ENCODE measurements at places on chromosomes 5 and 9.

DNA sequence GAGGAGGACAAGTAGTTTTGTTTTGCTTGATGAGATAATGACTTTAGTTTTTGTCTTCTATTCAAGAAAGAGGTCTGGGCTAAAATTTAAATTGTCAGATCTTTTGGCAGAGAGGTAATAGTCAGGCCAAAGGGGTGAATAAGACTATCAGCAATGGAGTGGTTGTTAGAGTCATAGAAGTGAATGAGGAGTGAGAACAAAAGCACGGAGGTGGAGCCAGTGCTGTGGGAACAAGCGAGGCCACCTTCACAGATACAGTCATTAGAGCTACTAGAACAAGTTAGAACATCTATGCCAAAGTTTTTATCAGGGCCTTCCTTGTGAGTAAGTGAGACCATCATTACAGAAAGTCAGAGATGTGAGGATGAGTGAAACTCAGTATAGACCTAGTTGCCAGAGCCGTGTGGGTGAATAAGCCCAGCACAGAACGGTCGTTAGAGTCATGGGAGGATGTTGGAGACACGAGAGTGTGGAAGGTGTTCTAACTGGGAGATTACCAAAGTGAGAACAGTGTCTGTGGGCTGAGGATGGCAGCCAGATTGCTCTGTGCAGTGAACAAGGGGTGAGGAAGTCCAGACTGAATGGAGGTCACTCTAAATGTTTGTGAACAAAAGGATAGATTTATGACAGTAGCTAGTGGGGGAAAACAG lies 135.1 kb downstream of the RPS23 start:
- no peak for DNase-seq

- no peak for DNase-seq
These were observed 31.4 kb upstream of the ANKRD55 start for GRCh38 chr5:56264417-56265025.

DNA sequence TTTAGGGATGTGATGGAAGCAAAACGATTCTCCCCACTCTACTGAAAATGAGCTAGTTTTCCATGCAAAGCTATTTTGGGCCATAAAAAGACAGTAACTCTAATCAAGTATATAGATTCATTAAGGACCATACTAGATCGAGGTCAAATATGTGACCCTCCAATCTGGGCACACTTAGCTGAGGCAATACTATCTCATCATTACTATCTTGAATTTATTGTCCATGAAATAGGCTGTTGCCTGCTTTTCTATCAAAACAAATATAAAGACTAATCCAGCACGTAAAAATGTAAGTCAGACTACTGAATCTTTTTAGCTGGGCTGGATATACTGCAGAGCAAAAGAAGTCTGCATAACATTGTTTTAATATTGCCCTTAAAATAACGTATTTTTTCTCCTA lies 943.1 kb downstream of the NR2F1-AS1 start:
- DNase-seq: no peak

DNA sequence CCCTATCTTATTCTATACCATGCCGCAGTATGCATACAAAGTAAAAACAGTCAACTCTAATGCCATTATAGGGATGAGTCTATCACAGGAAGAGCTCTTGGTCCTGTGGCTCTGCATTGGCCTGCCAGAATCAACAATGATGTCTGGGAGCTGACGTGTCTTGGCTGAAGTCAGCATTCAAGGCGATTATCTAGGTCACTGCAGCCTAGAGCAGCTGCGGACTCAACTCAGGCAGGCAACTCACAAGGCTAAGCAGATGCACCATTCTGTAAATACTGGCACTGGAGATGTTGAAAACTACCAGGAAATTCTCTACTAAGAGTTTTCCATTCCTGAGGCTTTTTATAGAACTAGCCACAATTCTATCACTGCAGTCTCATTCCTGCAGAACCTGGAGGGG lies 13.3 kb downstream of the SPATA9 start:
- DNase-seq: no peak

- DNase-seq: no peak
These were observed 40.5 kb upstream of the TMC1 start for GRCh38 chr9:72480921-72481320.

- no peak for DNase-seq
These were observed 3.3 kb upstream of the PRDM6 start for GRCh38 chr5:123085638-123086286.

DNA sequence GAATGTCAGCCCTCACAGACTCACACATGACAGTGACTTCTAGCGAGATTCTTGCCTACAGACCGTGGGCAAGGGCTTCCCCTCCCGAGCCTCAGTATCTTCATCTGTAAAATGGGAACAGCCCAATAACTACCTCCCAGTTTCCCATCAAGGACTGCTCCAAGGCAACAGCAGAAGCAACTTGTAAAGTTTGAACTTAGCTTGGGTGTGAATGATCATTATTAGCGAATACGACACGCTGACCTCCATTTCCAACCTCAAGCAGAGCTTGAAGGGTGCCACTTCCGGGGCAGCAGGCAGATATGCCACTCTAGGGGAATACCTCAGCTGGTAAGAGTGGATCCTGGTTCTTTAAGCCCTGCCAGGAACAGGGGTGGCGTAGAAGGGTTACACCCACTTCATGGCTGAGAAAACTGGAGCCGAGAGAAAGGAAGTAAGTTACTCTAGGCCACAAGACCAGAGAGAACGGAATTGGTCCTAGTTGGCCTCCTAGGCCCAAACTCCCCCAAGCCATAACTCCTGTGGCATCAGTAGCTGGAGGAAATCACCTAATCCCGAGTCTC lies 2.0 kb downstream of the RNF44 start:
- DNase-seq: no peak

DNA sequence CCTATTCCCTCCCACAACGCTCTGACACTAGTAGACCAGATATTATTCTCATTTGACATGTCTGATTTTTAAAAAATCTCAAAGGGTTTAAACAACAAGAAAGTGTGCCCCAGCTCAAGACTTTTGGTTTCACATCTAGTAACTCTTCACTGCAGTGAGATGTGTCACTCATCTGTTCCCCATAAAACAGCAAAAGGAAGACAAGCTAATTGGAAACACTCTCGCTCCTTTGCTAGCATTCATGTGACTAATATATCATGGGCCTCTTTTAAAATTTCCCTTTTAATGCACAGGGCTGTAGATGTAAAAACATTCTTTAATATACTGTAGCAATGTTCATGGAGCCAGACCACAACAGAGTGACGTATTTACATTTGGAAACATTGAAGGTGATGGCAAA lies 372.6 kb downstream of the ZNF608 start:
- DNase-seq: no peak

DNA sequence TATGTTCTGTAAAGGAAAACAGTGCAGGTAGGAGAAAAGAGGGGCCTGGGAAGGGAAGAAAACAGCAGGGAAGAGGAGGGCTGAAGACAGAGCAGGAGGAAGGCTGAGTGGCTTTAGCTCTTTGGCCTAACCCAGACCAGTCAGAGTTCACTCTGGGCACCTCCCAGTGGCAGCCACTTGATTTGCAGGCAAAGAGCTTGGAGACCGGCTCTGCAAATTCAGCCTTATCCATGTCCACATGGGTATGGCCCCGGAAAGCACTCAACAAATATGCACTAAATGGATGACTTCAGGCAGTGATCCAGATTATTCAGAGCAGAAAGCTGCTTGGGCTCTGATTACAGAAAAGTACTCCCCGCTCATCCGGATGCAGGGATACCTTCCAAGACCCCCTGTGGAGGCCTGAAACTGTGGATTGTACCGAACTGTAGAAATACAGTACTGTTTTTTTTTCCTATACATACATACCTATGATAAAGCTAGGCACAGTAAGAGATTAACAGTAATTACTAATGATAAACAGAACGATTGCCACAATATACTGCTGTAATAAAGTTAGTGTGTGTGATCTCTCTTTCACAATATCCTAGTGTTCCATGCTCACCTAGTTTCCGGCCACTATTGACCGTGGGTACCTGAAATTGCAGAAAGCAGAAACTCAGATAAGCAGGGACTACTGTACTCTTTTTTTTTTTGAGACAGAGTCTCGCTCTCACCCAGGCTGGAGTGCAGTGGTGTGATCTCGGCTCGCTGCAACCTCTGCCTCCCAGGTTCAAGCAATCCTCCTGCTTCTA lies 4.6 kb upstream of the RNU6ATAC start:
- no peak for DNase-seq

DNA sequence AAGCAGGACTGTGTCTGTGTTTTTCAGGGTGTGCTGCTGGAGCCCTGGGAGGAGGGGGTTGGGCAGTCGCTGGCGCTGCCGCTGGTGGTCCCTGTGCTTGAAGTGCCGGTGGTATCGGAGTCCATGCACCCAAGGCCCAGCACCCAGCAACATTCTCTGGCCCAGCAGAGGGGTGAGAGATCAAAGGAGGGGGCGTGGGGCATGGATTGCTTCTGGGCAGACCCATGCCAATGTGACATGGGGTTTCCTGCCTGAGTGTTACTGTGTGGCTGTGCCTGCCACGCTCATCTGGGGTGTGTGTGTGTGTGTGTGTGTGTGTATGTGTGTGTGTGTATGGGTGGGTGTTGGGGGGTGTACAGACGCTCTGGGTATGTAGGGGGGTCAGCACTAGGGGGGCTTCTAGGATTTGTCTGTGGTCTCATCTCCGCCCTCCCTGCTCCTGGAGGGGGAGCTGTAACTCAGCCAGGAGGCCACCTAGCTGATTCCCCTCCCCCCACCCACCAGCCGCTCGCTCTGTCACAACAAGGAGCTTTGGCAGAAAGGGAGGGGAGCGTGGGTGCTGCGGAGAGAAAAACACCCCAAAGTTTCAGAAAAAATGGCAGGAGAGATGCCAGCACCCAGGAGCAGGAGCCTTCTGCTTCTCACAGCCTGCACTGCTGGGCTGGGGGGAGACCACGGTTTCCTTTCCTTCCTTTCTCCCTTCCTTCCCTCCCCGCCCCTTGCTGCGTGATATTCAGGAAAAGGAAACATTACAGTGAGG lies 35.9 kb upstream of the HSPA9 start:
- DNase-seq: no peak

DNA sequence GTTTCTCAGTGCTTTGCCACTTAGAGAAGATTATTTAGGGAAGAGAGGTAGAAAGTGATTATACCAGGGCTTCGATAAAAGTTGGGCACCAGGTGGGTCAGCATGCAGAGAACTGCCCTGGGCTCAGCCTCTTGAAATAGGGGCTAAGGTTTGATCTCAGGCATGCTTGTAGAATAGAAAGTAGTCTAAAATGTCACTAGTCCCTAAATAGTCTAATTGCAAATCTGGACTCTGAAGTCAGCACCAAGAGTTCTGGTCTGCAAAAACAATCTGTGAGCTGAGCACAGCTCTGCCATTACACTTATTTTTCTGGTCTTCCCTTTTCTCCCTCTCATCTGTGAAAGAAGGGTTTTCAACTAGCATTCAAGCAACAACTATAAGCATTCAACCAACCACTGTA lies 248.0 kb downstream of the SMARCA2 start:
- no peak for DNase-seq

- no peak for DNase-seq
These were observed 250.0 kb upstream of the SLC30A5 start for GRCh38 chr5:68843624-68844364.

- DNase-seq: no peak
These were observed 188.5 kb upstream of the RASA1 start for GRCh38 chr5:87079219-87079618.

DNA sequence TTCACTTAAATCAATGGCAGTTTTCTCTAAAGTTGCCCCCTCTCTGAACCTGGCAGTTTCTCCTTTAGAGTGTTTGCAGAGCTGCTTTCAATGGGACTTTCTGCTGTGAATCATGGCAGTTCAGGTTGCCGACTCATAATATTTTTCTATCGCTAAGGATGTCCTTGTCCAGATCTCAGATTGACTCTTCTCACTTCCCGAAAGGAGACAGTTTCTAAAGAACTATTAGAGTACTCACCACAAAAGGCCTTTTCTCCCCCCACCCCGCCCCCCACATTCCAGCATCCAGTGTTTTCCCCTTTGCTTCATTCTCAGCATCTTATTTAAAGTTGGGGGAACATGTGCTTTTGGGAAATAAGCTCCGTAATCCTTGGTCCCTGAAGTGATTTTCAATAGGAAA lies 443.5 kb upstream of the KLF4 start:
- DNase-seq: no peak

- no peak for DNase-seq
These were observed 26.2 kb upstream of the ARSB start for GRCh38 chr5:79011219-79011836.

- DNase-seq: no peak
These were observed 91.7 kb downstream of the MRPS30 start for GRCh38 chr5:44900273-44900954.

DNA sequence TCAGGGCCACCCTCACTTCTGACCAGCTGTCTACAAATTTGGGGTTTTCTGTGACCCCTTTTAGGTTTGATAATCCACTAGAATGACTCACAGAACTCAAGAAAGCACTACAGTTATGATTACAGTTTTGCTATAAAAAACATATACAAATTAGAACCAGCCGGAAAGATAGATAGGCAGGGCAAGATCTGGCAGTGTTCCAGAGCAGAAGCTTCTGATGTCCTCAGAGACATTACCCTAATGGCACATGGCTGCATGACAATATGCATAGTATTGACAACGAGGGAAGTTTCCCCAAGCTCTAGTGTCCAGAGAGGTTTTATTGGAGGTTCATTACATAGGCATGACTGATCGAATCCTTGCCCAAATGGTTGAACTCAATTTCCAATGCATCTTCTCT lies 158.1 kb downstream of the RAB3C start:
- no peak for DNase-seq

- DNase-seq: no peak
These were observed 305.4 kb upstream of the KIF2A start for GRCh38 chr5:62000646-62001045.

GRCh38 chr5:17218353-17219005 lies 1.0 kb downstream of the BASP1 start:
- no peak for DNase-seq

DNA sequence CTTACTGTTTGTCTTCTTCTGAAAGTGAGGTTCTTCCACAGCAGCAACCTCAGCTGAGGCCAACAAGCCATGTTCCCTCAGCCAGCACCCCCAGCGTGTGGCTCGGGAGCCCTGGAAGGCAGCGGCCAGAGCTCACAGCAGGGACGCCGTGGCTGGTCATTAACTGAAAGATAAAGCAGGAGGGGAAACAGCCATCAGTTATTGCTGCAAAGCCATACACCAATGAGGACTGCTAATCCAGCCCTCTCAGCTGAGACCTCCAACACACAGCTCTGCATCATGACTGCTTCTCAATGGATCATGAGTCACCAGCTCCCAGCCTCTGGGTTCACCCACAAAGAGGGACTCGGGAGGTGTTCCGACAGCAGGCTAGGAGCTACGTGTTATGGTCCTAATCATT lies 24.3 kb downstream of the ABCA1 start:
- no peak for DNase-seq

DNA sequence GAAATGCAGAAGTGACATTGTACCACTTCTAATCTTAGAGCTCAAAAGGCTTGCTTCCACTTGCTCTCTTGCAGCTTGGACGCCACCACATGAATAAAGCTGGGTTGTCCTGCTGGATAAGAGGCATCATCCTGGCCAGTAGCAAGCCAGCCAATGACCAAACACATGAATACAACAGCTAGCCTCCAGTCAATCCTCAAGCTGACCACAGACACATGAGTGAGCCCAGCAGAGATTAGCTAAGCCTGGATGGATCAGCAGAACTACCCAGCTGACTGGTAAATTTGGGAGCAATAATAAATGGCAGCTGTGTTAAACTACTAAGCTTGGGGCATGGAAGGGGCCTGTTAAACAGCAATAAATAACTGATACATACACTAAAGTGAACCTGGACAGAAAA lies 121.1 kb upstream of the SLC12A2 start:
- DNase-seq: no peak

GRCh38 chr9:19641046-19641445 lies 147.8 kb downstream of the SLC24A2 start:
- no peak for DNase-seq

- DNase-seq: no peak
These were observed 189.3 kb upstream of the TLE4 start for GRCh38 chr9:79382458-79382857.

- DNase-seq: no peak
These were observed 174.7 kb downstream of the NR3C1 start for GRCh38 chr5:143228597-143229293.
